ENCODE measurements at places on chromosomes 7 and 10.
A peak's percentile ranks its signal among the peaks of the same experiment; 100 is the strongest.

- DNase-seq, result no peak
Measured at GRCh38 chr7:65448816-65449504, 75.3 kb downstream of the ZNF92 start.

DNA sequence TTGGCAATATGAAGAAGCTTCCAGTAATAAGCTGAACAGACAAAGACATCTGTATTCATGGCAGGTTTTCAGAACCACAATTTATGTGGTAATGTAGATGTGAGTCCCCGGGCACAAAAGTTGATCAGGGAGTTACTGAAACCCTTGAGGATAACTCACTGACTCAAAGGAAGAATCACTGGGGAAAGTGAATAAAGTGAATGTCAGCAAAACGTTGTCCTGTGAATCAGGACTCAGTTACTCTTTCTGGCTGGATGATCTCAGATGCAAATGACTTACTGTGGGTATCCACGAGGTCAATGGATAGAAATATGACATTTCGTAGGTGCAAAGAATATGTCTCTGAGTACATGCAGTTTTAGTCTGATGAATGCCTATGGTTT is 172.8 kb upstream of the CTBP2 start:
- no peak for DNase-seq

DNA sequence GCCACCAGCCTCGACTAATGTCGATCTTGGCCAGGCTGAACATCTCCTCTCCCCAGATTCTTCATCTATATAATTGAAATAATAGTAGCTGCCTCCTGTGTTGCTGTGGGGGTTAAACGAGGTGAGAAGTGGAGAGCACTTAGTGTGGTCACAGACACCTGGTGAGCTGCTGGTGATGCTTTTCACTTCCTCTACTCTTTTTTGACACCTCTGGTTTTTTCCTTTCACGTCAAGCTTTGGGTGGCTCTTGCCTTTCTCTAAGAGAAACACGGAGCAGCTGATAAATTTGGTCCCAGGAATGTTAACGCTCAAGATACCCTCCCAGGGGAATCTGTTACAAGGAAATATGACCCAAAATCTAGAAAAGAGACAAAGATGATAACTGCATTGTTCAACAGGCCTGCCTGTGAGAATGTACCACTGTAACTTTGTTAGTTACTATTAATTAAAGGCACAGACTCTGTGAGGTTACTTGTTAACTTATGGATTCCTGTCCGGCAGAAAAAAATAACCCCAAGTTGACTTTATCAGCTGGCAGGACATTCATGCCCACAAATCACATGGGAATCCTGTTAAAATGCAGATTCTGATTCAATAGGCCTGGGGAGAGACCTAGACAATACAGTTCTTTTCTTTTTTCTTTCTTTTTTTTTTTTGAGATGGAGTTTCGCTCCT is 9.5 kb upstream of the NPFFR1 start:
- DNase-seq, result no peak

DNA sequence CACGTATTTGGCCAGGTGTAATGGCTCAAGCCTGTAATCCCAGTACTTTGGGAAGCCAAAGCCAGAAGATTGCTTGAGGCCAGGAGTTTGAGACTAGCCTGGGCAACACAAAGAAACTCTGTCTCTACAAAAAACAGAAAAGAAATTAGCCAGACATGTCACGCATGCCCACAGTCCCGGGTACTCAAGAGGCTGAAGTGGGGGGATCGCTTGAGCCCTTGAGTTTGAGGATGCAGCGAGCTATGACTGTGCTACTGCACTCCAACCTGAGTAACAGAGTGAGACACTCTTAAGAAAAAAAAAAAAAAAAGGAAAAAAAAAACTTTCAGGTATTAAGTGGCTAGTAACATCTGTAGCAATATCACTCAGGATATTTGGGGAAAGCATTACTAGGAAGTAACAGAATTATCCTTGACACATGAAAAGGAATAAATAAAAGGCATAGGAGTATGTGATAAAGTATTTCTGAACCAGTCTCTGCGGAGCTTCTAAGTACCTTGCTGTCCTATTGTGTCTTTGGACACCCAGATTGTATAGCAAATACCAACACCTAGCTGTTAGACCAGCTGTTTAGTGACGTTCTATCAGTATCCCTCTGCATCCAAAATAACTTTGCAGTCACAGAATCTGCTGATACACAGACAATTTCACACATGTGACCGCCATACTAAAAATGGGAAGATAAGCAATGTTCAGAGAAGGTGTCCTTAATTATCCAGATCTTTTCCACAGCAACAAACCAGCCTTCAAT is 74.4 kb downstream of the CYTH3 start:
- DNase-seq, result no peak

GRCh38 chr10:69513617-69514016 is 59.6 kb downstream of the NEUROG3 start:
- no peak for DNase-seq

DNA sequence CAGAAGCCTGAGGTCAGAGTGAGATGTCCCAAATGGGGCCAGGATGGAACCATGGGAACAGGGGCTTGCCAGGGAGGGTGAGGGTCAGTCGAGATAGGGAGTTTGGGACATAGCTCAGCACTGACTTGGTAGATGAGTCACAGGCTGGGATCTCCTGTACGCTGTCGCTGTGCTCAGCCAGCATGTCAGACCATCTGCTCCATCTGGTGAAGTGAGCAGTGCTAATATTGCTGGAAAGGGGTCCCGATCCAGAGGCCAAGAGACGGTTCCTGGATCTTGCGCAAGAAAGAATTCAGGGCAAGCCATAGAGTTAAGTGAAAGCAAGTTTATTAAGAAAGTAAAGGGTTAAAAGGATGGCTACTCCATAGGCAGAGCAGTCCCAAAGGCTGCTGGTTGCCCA is 505.6 kb downstream of the GALNT17 start:
- DNase-seq, result no peak

GRCh38 chr7:130228840-130229502 is 21.3 kb downstream of the SSMEM1 start:
- no peak for DNase-seq

DNA sequence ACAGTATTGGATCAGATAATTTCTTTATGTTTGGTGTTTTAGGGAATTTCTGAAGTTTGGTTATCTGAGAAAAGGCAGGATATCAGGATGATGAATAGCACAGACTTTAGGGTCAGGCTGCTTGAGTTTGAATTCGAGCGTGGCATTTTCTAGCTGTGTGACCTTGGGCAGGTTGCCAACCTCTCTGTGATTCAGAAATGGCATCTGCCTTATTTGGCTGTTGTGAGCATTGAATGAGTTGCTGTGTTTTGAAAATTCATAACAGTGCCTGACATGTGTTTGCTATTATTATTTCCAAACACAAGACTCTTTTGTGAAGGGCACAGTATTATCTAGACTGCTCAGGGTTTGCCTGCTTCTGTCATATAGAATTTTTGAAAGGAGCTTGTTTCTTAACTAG is 66.9 kb downstream of the NXPH1 start:
- no peak for DNase-seq

DNA sequence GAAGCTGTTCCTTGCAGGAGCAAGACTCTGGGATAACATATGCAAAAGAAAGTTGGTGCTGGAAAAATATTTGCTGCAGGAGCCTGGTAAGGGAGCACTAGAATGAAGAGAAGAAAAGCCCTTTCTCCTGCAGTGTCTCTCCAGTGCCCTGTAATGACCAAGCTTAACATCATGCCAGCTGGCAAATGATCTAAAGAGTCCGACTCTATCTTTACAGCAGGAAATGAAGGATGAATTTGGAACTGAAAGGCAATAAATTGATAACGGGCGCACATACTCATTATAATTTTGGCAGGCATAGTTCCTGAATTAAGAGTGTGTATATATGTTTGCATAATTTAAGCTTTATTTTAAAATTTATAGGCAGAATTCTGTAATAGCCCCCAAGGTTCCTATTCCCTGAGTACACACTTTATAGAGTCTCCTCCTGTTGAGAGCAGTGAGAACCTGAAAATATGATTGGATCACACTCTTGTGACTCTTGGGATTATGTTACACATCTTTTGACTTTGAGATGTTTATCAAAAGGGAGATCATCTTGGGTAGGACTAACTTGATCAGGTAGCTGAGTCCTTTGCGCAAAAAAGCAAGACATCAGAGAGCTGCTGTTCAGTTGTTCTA is 299.0 kb upstream of the MBL2 start:
- DNase-seq, result no peak

GRCh38 chr7:140899883-140900282 is 24.8 kb downstream of the BRAF start:
- peak; percentile 31 for DNase-seq

DNA sequence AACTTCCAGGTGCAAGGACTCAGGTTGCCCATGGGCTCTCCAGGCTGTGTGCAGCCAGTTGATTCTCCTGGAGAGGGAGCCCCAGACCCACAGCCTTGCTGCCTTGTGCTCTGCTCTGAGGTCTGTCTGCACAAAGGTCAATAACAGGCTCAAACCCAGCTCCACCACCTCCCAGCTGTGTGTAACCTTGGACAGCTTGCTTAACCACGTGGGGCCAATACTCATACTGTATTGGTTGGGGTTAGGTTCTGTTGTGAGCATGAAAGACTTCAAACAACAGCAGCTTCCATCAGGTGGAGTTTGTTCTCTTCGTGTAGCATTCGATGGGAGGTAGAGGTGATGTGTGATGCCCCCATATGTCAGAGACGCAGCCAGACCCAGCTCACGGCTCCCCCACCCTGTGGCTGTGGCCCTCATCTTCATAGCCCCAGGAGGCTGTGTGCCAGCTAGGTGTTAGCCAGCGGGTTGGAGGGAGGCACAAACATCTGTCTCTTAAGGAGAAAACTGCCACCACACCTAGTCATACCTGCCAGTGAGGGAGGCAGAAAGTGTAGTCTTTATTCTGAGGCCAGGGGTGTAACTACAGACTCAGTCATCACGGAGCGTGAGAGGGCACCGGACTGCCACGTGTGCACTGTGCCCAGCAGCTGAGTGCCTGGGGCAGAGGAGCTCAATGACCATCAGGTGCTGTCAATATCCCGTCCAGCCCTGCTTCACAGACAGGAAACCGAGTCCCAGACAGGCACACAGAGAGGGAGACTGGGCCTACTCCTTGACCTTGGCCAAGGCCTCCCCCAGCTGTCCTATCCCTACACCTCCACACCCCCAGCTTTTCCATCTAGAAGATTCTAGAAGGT is 8.1 kb upstream of the POLD2 start:
- peak; percentile 14 for DNase-seq

DNA sequence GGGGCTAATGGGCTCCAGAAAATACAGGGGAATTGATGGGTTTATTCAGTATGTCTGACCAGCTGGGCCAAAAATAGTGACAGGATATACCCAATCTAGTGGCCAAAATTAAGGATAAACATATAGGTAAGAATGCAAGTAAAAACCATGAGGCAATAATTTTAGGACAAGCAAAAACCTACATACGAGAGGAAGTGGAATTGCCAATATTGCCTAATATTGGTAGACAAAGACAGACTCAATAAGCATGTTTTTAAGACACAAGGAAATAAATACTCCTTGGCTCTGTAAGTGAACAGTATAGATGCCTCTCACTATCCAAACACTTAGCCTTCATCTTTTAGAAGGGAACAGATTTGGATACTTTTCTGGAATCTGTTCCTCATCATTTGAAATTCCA is 51.0 kb downstream of the ATXN7L1 start:
- no peak for DNase-seq

DNA sequence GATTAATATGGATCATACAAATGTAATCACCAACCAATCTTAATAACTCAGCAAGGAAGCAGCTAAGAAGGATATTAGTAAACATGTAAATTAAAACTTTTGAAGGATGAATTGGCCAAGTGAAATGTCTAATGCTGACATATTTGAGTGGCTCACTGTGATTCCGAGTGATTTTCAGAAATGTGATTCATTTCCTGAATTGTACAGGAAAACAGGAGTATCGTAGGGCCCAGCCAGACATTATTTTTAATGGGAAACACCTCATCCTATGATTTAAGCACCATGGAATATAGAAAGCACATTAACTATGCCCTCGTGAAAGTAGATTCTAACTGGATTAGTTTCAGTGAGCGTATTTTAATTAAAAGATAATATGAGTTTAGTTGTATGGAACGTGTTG is 82.3 kb downstream of the LHFPL3 start:
- DNase-seq, result no peak

GRCh38 chr10:36280321-36280741 is 638.2 kb upstream of the FZD8 start:
- DNase-seq, result no peak

DNA sequence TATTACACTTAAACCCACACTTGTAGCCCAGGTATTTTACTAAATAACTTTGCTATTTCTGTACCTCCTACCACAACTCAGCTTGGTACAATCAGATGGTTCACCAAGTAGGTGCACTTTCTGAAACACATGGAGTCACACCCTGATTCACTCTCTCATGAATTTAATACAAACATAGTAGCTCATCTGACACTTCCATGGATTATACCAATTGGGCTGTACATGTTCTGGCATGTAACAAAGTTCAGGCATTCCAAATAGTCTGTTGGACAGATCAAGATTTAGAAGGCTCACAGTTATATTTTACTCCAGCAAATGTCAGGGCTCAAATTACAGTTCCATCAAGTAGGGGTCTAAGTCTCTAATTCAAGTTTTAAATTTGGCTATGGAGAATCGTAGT is 62.2 kb upstream of the RNF148 start:
- DNase-seq, result no peak

Measured in NCI-H1092 treated with DMSO at 0.1 percent for 48 hours (cell line).